ENCODE measurements at places on chromosomes 3 and 15. TPM values are rescaled to one million over a fixed set of nuclear protein-coding genes. Genes with fewer than 3 reads are reported as not detected.
A peak's percentile ranks its signal among the peaks of the same experiment; 100 is the strongest.

DNA sequence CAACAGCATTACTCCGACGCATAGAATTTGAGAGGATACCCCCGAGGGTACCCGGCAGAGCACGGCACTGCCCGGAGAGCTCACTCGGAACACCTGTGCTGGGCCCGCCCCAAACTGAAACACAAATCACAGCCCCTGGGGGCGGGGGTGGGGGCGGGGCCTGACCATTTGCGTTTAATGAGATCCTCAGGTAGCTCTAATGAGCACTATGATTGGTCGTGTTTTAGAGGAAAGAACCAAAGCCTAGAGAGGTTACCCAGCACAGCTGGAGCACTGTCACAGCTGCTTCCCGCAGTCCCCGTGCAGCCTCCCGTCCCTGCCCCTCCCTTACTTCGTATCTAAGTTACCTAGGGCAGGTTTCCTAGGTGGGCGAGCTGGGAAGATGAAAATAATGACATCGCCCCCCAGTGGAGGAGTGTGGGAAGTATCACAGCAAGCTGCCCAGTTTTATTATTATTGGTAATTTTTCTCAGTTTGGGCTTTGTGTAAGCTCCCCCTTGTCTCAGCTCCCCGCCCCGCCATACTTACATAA lies 187.1 kb downstream of the PDE8A start:
- peak; percentile 65 for DNase-seq
- no peak overlapping the region for H3K4me3 ChIP-seq
- H3K27me3 ChIP-seq: peaks cover 27% of the 10 kb centered on the region
- no peaks in the 10 kb centered on the region for H3K36me3 ChIP-seq
- H3K4me1 ChIP-seq: peaks cover 6% of the 10 kb centered on the region

GRCh38 chr15:28246605-28247004 lies 75.4 kb downstream of the HERC2 start:
- no peaks in the 10 kb centered on the region for H3K4me1 ChIP-seq
- no peak overlapping the region for H3K27ac ChIP-seq
- no peak overlapping the region for H3K4me3 ChIP-seq
- no peaks in the 10 kb centered on the region for H3K27me3 ChIP-seq
- peaks cover 62% of the 10 kb centered on the region for H3K36me3 ChIP-seq

- H3K4me1 ChIP-seq: peaks cover 15% of the 10 kb centered on the region
- H3K27ac ChIP-seq: peak overlapping the region; percentile 70
- no peaks in the 10 kb centered on the region for H3K27me3 ChIP-seq
These were observed 12.8 kb downstream of the VILL start for GRCh38 chr3:38003371-38003816.

The GOLGA8J gene
- not detected for total RNA-seq

GRCh38 chr15:62940755-62941361 lies 101.7 kb upstream of the TPM1 start:
- no peaks in the 10 kb centered on the region for H3K4me1 ChIP-seq
- H3K27ac ChIP-seq: no peak overlapping the region
- no peak for DNase-seq
- H3K36me3 ChIP-seq: no peaks in the 10 kb centered on the region

- peaks cover 8% of the 10 kb centered on the region for H3K4me1 ChIP-seq
- no peak overlapping the region for H3K27ac ChIP-seq
- H3K27me3 ChIP-seq: no peaks in the 10 kb centered on the region
- no peak for DNase-seq
These were observed 35.7 kb downstream of the CLK3 start for GRCh38 chr15:74651242-74651741.

The C15orf62 gene
- total RNA-seq: 0.33 TPM

GRCh38 chr3:15102836-15103235 lies 3.9 kb upstream of the RBSN start:
- DNase-seq: no peak
- no peak overlapping the region for H3K4me3 ChIP-seq
- H3K4me1 ChIP-seq: peaks cover 5% of the 10 kb centered on the region
- peaks cover 4% of the 10 kb centered on the region for H3K36me3 ChIP-seq
- no peaks in the 10 kb centered on the region for H3K27me3 ChIP-seq
- H3K27ac ChIP-seq: no peak overlapping the region

DNA sequence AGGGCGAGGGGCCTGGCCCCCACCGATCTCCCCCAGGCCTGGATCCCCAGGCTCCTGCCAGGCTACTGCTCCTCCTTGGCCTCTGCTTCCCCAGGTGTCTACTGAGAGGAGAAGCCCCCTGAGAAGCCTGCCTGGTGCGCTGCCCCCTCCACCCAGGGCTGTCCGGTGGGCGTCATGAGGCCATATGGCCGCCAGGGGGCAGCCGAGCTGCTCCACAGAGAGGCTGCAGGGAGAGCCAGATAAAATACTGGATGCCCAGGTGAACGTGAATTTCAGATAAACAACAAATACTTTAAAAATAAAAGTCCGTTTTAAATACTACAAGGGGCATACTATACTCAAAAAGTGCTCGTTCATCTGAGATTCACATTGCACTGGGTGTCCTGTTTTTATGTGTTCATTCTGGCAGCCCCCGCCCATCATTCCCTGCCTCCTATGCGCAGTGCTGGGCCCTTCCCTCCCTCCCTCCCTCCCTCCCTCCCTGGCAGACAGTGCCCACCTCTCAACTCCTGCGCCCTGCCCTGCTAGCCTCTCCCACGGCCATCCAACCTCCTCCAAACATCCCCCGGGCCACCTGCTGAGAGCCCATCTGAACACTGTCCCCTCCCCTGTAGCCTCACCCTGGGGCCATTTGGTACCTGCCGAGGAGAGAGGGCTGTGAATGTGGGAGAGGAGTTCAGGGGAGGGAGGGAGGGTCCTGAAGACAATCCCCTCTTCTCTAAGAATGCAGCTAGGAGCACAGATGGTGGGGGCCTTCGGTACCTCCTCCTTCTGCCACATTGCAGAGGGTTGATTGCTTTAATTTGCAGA lies 29.6 kb downstream of the PSTPIP1 start:
- peaks cover 35% of the 10 kb centered on the region for H3K36me3 ChIP-seq
- H3K27ac ChIP-seq: peak overlapping the region; percentile 100
- no peak overlapping the region for H3K4me3 ChIP-seq
- H3K4me1 ChIP-seq: peaks cover 47% of the 10 kb centered on the region
- DNase-seq: peak; percentile 74
- H3K27me3 ChIP-seq: no peaks in the 10 kb centered on the region

DNA sequence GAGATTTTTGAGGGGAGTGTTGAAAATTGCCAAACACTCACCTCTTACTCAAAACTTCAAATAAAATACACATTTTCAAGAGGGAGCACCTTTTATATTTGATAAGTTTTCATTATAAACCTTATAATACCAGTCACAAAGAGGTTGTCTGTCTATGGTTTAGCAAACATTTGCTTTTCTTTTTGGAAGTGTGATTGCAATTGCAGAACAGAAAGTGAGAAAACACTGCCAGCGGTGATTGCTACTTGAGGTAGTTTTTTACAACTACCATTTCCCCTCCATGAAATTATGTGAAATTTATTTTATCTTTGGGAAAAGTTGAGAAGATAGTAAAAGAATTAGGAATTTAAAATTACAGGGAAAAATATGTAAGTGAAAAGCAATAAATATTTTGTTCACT lies 20.1 kb downstream of the DIPK2A start:
- peaks cover 2% of the 10 kb centered on the region for H3K4me1 ChIP-seq
- H3K4me3 ChIP-seq: no peak overlapping the region
- DNase-seq: no peak
- H3K27ac ChIP-seq: no peak overlapping the region
- no peaks in the 10 kb centered on the region for H3K27me3 ChIP-seq

The OCA2 gene
- total RNA-seq: not detected

- H3K27ac ChIP-seq: no peak overlapping the region
- no peak for DNase-seq
- H3K27me3 ChIP-seq: no peaks in the 10 kb centered on the region
- no peak overlapping the region for H3K4me3 ChIP-seq
- no peaks in the 10 kb centered on the region for H3K4me1 ChIP-seq
These were observed 656.3 kb downstream of the ZNF385D start for GRCh38 chr3:21094686-21095085.

The GOLGA8G gene
- not detected for total RNA-seq

The FOXB1 gene
- not detected for total RNA-seq

GRCh38 chr3:124442463-124442862 lies 287.8 kb upstream of the UMPS start:
- no peak overlapping the region for H3K4me3 ChIP-seq
- peaks cover 9% of the 10 kb centered on the region for H3K27me3 ChIP-seq
- H3K4me1 ChIP-seq: no peaks in the 10 kb centered on the region
- no peak overlapping the region for H3K27ac ChIP-seq

The VIPR1 gene
- total RNA-seq: 6.3 TPM

- no peaks in the 10 kb centered on the region for H3K27me3 ChIP-seq
- peaks cover 27% of the 10 kb centered on the region for H3K4me1 ChIP-seq
- H3K4me3 ChIP-seq: no peak overlapping the region
- H3K36me3 ChIP-seq: peaks cover 19% of the 10 kb centered on the region
- H3K27ac ChIP-seq: no peak overlapping the region
These were observed 38.6 kb downstream of the CD200 start for GRCh38 chr3:112371569-112371968.

The ZNF80 gene
- total RNA-seq: 0.67 TPM

- H3K27ac ChIP-seq: no peak overlapping the region
- peaks cover 10% of the 10 kb centered on the region for H3K4me1 ChIP-seq
- no peak overlapping the region for H3K4me3 ChIP-seq
These were observed 6.9 kb downstream of the APH1B start for GRCh38 chr15:63284335-63284734.

The ARPIN gene
- not detected for total RNA-seq

The SLC51A gene
- total RNA-seq: not detected

GRCh38 chr3:189937302-189938127 lies 183.2 kb downstream of the P3H2 start:
- DNase-seq: no peak
- no peak overlapping the region for H3K27ac ChIP-seq
- no peaks in the 10 kb centered on the region for H3K36me3 ChIP-seq
- H3K4me1 ChIP-seq: no peaks in the 10 kb centered on the region

- peaks cover 27% of the 10 kb centered on the region for H3K27me3 ChIP-seq
- no peaks in the 10 kb centered on the region for H3K4me1 ChIP-seq
- H3K36me3 ChIP-seq: no peaks in the 10 kb centered on the region
- H3K4me3 ChIP-seq: no peak overlapping the region
These were observed 279.8 kb downstream of the VPS13C start for GRCh38 chr15:61780278-61780980.

- H3K27me3 ChIP-seq: no peaks in the 10 kb centered on the region
- H3K36me3 ChIP-seq: peaks cover 27% of the 10 kb centered on the region
- H3K4me1 ChIP-seq: no peaks in the 10 kb centered on the region
- H3K27ac ChIP-seq: no peak overlapping the region
- no peak overlapping the region for H3K4me3 ChIP-seq
These were observed 80.5 kb downstream of the CDIN1 start for GRCh38 chr15:36659917-36660316.

The CPLX3 gene
- total RNA-seq: not detected

- H3K4me3 ChIP-seq: no peak overlapping the region
- no peak for DNase-seq
- H3K4me1 ChIP-seq: peaks cover 23% of the 10 kb centered on the region
- H3K27me3 ChIP-seq: peaks cover 6% of the 10 kb centered on the region
These were observed 6.8 kb downstream of the ANXA2 start for GRCh38 chr15:60390871-60391501.

- DNase-seq: no peak
- peaks cover 29% of the 10 kb centered on the region for H3K36me3 ChIP-seq
- H3K27ac ChIP-seq: no peak overlapping the region
- no peak overlapping the region for H3K4me3 ChIP-seq
- no peaks in the 10 kb centered on the region for H3K27me3 ChIP-seq
- H3K4me1 ChIP-seq: no peaks in the 10 kb centered on the region
These were observed 49.2 kb downstream of the ARHGAP11B start for GRCh38 chr15:30675126-30675525.

DNA sequence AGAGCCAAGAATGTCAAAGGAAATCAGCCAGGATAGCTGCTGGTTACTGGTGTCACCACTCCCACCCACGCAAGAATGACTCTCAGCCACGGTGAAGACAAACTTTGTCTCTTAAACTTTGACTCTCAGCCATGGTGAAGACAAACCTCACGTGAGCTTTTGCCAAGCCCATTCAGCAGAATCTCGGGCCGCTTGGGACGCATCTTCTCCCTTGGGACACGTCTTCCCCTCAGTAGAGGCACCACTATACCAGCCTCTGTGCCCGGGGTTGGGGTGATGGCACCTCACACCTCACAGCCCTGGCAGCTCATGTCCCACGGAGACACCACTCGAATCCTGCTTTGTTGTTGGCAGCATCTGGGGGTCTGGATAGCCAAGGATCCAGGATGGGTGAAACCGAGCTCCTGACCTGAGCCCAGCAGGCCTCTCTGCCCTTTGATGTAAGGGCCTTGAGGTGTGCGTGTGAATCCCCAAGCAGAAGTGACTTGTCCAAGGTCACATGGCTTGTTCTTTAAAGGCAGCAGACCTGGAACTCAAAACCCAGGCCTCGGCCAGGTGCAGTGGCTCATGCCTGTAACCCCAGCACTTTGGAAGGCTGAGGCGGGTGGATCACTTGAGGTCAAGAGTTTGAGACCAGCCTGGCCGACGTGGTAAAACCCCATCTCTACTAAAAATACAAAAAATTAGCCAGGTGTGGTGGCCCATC lies 21.8 kb downstream of the RBPMS2 start:
- no peak overlapping the region for H3K27ac ChIP-seq
- H3K27me3 ChIP-seq: no peaks in the 10 kb centered on the region
- no peak for DNase-seq
- H3K4me1 ChIP-seq: no peaks in the 10 kb centered on the region
- no peak overlapping the region for H3K4me3 ChIP-seq

GRCh38 chr3:69825446-69825845 lies 86.2 kb downstream of the MITF start:
- DNase-seq: no peak
- H3K27me3 ChIP-seq: no peaks in the 10 kb centered on the region
- no peaks in the 10 kb centered on the region for H3K4me1 ChIP-seq
- no peak overlapping the region for H3K4me3 ChIP-seq
- H3K27ac ChIP-seq: no peak overlapping the region
- H3K36me3 ChIP-seq: no peaks in the 10 kb centered on the region

- H3K36me3 ChIP-seq: peaks cover 21% of the 10 kb centered on the region
- no peak overlapping the region for H3K27ac ChIP-seq
- H3K4me1 ChIP-seq: peaks cover 4% of the 10 kb centered on the region
- no peaks in the 10 kb centered on the region for H3K27me3 ChIP-seq
- DNase-seq: no peak
These were observed 7.7 kb downstream of the SKIC8 start for GRCh38 chr15:78291698-78292097.

DNA sequence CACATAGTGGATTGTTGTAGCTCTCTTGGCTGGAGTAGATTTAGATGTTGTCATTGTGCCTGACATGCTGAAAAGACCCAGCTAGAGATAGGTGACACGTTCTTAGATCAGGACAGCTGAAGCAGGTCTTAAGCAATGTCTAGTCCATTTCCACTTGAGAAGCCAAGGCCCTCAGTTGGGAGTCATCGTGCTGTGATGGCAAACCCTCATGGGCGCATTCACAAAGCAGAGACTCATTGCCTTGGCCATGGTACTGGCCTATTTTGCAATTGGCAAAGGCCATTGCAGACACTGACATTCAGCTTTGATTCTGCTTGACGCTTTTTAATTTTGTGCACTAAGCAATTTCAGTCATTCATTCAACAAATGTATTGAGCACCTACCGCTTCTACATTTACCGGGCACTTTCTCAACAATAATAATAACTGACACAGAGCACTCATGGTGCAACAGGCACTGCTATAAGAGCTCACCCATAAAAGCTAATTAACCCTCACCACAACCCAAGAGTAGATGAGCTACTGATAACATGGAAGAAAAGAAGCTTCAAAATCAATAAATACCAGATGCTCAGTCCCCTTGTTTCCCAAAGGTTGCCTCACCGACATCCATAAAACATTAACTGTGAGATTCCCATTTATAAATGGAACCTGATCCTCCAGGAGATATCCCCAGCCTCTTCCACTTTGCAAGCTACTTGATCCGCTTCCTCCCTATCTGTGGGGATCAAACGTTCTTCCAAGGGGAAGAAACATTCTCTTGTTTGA lies 200.1 kb downstream of the TLE3 start:
- H3K36me3 ChIP-seq: no peaks in the 10 kb centered on the region
- no peak overlapping the region for H3K4me3 ChIP-seq
- no peak for DNase-seq
- no peaks in the 10 kb centered on the region for H3K4me1 ChIP-seq
- H3K27me3 ChIP-seq: peaks cover 12% of the 10 kb centered on the region
